ENCODE measurements at places on chromosomes 5 and 9. TPM values are rescaled to one million over a fixed set of nuclear protein-coding genes. Genes with fewer than 3 reads are reported as not detected.

DNA sequence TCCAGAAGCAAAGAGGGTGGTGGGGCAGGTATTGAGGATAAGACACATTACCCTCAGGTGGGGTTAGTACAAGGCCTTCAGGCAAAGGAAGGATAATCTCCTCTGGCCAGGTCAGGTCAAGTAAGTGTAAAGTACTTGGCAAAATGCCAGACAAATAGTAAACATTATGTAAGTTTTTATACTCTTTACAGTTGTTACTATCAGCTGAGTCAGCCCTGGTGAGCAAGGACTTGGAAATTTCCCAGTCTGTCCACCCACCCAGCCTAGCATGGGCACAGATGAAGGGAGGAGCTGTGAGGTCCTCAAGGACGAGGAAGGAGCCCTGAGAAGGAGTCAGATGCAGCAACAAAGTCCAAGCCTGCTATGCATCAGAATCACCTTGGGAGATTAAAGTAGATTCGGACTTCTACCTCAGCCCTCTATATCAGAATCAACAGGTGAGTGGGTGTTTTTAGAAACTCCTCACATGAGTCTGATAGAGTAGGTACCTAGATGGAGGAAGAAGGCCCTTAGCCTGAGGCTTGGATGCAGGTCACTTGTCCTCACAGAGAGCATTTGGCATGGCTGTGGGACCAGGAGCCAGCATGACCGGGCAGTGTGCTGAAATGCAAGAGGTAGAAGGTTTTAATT is 50.2 kb upstream of the BARX1 start:
- H3K4me1 ChIP-seq, result no peaks in the 10 kb centered on the region
- no peak overlapping the region for H3K4me3 ChIP-seq
- H3K27me3 ChIP-seq, result no peaks in the 10 kb centered on the region
- no peak overlapping the region for H3K27ac ChIP-seq
- H3K36me3 ChIP-seq, result no peaks in the 10 kb centered on the region

DNA sequence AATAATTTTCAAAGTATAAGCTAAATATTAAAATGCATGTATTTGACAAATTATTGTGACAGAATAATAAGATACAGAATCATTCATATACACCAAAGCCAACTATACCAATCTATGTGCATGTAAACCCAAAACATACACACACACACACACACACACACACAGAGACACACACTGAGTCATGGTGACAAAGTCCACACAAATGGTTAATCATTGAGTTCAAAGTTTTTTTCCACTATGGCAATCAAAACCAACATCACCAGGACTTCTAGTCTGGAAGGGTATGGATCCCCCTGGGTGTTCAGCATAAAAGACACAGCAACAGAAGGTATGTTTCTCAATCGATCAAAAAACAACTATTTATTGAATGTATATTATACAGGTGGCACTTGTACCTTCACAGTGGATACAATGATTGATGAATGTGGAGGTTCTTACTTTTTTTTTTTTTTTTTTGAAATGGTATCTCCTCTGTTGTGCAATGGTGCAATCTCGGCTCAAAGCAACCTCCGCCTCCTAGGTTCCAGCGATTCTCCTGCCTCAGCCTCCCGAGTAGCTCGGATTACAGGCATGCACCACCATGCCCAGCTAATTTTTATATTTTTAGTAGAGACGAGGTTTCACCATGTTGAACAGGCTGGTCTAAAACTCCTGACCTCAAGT is 137.0 kb downstream of the PDE4D start:
- no peaks in the 10 kb centered on the region for H3K36me3 ChIP-seq
- H3K4me1 ChIP-seq, result no peaks in the 10 kb centered on the region
- no peaks in the 10 kb centered on the region for H3K27me3 ChIP-seq
- no peak overlapping the region for H3K27ac ChIP-seq
- DNase-seq, result no peak
- no peak overlapping the region for H3K4me3 ChIP-seq

GRCh38 chr9:81113453-81114124 is 575.8 kb downstream of the TLE1 start:
- no peaks in the 10 kb centered on the region for H3K36me3 ChIP-seq
- no peak overlapping the region for H3K4me3 ChIP-seq
- H3K27me3 ChIP-seq, result no peaks in the 10 kb centered on the region
- H3K27ac ChIP-seq, result no peak overlapping the region
- no peak for DNase-seq

DNA sequence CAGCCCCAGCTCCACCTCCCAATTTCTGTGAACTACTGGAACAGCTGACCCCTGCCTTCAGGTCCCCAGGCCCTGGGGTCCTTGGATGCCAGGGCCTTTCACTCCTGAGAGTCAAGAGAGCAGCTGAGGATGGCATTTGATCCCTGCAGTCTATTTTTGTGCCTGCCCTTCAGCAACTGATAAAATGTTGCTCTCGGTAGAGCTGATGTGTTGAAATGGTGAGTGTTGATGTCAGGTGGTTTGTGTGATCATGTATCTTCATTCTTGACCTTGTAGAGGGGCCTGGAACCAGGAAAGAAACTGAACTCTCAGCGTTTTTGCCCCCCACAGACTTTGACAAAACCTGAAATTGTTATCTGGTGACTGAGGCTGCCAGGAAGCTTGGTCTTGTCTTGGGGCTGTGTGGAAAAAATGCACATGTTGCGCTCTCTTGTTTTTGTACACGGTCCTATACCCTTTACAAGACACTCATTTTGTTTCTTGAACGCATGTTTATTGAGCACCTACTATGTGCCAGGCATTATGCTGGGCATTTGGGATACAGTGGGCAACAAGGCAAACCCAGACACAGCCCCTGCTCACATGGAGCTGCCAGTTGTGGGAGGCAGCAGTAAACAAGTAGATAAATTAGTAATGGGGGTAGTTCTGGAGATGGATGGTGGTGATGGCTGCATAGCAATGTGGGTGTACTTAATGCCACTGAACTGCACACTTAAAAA is 78.3 kb downstream of the PPARGC1B start:
- H3K4me1 ChIP-seq, result peaks cover 16% of the 10 kb centered on the region
- no peaks in the 10 kb centered on the region for H3K36me3 ChIP-seq
- DNase-seq, result peak; percentile 27
- no peaks in the 10 kb centered on the region for H3K27me3 ChIP-seq
- H3K27ac ChIP-seq, result no peak overlapping the region

The MEIKIN gene
- 27.0 TPM for total RNA-seq

The ADAMTS16 gene
- total RNA-seq, result 0.16 TPM
